ENCODE measurements at places on chromosomes 13 and 19.

DNA sequence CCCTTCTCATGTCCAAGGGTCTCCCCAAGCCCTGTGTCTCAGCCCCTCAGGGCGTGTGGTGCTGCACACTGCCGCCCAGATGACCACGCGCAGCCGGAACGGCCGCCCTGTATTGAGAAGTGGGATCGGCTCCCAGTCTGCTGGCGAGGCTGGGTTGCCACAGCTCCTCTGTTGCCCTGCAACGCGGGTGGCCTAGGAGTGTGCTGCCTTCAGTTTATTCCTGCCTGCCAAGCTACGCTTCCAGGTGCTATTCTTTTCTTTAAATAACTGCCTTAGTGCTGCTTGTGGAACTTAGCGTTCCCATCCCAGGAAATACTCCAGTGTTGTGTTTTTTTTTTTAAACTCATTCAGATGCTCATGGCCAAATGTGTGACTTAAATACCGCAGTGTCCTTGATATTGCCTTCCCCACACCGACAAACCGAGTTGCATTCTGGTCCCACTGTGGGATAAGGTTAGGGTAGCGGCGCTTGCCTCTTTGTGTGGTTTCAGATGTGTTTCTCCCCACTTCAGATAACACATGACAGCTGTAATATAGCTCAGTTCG, 16.6 kb downstream of the ACTN4 start:
- DNase-seq, result no peak

DNA sequence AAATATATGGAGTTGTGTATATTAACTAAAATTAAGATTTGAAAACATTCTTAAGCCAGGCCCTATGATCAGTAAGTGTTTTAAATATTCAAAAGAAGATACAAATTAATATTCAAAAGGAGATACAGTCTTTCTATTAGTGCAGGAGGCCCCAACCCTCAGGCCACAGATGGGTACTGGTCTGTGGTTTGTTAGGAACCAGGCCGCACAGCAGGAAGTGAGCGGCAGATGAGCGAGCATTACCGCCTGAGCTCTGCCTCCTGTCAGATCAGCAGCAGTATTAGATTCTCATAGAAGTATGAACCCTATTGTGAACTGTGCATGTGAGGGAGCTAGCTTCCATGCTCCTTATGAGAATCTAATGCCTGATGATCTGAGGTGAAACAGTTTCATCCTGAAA, 232.9 kb downstream of the FOXO1 start:
- no peak for DNase-seq

DNA sequence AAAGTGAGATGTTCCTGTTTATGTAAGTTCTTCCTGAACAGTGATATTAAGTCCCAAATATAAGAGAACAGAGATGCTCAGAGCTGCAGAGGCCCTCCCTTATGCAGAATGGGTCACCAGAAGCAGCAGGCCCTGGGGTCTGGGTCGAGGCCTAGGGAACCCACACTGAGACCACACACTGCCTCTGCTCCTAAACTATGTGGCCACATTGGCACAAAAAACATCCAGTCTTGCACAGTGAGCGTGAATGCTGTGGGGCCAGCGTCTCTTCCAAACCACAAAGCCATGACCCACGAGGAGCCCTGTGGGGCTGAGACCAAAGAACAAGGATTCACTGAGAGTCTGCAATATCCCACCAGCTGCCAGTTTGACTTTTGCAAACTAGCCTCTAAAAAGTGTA, 23.6 kb downstream of the PROZ start:
- no peak for DNase-seq

GRCh38 chr19:34979819-34980640, 16.0 kb upstream of the ZNF792 start:
- DNase-seq, result no peak

DNA sequence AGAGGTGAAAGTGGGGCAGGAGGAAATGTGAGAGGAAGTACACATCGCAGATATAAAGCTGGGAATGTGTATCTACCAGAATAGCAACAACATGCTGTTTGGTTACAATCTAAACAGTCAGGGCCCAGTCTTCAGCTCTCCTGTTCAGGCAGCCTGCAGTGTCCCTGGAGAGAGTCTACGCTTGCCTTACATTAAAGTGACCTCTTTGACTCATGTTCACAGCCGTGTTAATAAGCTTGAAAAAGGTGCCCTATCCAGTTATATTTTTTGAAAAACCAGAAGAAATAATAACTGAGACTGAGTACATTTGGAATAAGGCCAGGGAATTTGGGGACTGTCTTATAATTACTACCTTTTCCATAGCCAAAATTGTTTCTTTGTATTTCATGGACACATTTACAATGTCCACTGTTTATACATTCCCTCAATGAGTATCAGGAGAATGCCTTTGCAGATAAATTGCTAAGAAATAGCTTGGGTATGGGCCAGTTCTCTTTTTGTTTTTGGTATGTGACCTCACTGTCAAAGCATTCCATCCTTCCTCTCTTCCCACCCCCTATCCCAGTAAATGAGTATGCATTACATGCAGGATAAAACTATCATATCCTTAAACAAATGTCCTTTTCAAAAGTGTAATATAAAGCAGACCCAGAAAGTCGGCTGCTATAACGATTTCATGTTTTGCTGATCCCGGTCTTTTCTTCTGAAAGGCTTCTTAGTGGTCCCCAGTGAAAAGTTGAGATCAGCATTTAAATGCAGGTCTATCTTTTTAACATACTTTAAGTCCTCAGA, 82.6 kb downstream of the PCDH9 start:
- no peak for DNase-seq

Data from amygdala (tissue), 56 donors.